ENCODE measurements at places on chromosomes 5 and 9.

DNA sequence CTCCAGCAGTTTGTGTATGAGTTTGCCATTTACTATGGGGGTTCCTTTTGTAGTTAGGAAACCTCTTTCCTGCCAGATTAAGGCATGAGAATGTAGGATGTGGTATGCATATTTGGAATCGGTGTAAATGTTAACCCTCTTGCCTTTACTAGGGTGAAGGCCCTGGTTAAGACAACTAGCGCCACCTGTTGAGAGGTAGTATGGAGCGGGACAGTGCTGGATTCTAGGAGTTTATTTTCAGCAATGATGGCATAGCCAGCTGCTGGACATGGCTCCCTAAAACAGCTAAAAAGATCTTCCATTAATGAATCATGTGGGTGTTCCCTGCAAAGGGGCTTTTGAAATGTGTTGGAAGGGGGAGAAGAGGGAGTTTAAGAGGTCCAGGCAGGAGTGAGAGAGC lies 30.7 kb upstream of the GPX3 start:
- DNase-seq = peak; percentile 3

DNA sequence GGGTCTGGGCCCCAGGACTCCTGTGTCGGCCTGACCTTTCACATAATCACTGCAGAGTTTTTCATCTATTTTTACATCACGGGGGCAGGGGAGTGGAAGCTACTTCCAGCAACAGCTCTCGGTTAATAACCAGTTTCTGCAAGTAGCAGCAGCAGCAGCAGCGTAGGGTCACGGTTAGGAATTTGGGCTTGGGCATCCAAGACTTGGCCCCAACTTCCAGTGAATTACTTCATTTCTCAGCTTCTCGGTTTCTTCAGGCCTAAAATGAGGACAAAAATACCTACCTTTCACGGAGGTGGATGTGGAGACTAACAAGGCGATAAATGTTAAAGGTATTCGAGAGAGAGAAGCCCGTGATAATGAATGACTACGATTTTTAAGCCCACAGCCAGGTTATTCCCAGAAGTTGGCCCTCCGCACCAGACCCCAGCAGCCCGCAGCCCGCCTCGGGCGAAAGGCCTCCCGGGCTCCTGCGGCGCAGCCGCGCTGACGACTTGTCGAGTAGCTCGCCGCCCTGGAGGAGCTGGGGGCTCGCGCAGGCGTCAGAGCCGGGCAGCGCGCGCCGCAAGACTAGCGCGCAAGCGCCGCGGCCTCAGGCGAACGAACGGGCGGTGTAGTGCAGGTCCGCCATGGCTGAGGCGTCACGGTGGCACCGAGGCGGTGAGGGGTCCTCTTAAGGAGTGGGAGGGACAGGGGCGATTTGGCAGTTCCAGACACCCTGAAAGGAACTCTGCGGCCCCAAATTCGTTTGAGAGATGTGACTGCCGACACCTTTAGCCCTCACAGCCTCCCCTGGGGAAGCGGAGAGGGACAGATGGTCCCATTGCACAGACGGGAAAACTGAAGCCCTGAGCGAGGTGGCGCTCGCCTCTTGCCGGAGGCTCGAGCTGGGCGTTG lies at the start of gene PKD2L2:
Gene PKD2L2 (plus strand): TSS at position 595 of the 897 bp plus-strand sequence. CDS start 35 bp downstream, at position 630.
- DNase-seq = peak; percentile 85

DNA sequence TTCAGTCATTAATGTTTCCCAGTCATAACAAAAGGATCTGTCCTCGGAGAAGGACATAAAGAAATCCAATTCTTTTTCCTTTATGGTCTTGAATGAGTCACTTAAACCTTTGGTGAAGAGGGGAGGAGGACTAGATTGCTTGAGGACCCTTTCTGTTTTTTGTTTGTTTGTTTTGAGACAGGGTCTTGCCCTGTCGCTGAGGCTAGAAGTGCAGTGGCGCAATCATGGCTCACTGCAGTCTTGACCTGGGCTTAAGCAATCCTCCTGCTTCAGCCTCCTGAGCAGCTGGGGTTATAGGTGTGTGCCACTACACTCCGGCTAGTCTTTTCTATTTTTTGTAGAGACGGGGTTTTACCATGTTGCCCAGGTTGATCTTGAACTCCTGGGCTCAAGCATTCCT lies 12.3 kb downstream of the TIGD6 start:
- DNase-seq = no peak

DNA sequence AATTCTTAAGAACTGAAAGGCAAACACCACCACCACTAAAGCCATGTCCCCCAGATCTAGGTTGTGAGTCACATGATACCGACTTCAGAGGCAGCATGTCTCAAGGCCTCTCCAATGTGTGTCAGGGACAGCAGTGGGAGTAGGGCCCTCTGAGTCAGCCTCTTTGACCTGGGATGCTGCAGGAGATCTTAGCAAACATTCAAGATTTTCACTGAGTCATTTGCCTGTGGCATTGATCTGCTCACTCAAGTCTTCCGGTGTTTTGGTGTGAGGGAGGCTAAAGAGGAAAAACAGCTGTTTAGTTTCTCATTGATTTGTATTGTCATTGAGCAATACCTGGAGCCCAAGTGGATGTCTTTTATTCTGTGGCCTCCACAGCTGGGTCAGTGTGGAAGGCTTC lies 36.1 kb downstream of the TMC1 start:
- peak; percentile 33 for DNase-seq

Data from activated T-cell treated with anti-CD3 and anti-CD28 coated beads for 48 hours (primary cell).